Stimulated activated naive CD4-positive, alpha-beta T cell treated with Interleukin-2 at 50 U/mL for 16 hours (primary cell): ENCODE measurements at places on chromosomes 6 and 20.

GRCh38 chr6:55963301-55963700, 87.9 kb upstream of the BMP5 start:
- DNase-seq: no peak

GRCh38 chr6:108526739-108527174, 34.0 kb upstream of the FOXO3 start:
- no peak for DNase-seq

GRCh38 chr6:88013015-88013414, 34.6 kb upstream of the SPACA1 start:
- no peak for DNase-seq

GRCh38 chr6:130720076-130720715, 107.0 kb upstream of the SMLR1 start:
- DNase-seq: no peak

- no peak for DNase-seq
Measured at GRCh38 chr6:47634210-47635047, 64.0 kb upstream of the ADGRF4 start.

GRCh38 chr20:38692436-38693411, 31.6 kb upstream of the SLC32A1 start:
- DNase-seq: peak; percentile 23

DNA sequence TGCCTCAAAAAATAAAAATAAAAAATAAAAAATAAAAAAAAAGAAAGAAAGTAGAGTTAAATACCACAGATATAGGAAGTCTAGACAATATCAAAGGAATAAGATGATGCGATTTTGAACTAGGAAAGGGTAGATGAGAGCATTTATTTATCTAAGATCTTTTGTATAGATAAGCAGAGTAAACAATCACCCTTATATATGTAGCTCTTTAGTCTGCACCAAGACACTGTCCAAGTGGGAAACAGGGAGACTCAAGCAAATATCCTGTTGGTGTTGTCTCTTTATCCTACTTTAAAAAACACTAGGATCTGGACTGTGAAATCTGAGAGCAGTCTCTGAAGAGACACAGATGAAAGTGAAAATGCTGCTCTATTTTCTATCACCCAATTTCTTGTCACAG, 587.0 kb upstream of the FLRT3 start:
- no peak for DNase-seq

DNA sequence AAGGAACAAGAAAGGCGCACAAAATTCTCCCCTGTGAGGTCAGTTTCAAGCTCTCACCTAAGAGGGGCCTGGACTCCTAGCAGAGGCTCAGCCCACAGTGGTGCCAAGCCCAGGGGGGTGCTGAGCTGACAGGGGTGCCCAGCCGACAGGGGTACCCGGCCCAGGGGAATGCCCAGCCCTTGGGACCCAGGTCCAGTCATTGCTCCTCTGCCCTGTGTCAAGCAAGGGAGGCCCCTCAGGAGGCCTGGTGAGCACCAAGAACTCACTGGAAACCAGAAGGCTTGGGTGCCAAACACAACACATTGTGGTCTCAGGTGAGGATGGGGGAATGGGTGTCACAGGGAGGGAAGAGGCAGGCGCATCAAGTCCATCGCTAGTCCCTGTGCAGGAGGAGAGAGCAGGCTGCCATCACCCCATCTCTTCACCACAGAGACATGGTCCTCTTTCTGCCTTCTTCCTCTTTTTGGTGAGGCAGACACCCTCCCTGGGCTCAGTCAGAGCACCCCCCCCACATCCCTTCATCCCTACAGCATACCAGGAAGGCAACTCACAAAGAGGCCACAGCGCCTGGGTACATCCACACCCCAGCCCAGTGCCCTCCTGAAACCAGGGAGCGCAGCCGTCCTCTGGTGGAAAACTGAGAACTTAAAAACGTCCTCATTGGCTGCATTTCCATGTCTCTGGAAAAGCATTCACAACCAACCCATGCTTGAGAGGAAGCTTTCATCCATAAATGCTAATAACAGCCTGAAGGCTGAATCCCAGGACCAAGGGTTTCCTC, 111.3 kb downstream of the BANF2 start:
- DNase-seq: no peak

DNA sequence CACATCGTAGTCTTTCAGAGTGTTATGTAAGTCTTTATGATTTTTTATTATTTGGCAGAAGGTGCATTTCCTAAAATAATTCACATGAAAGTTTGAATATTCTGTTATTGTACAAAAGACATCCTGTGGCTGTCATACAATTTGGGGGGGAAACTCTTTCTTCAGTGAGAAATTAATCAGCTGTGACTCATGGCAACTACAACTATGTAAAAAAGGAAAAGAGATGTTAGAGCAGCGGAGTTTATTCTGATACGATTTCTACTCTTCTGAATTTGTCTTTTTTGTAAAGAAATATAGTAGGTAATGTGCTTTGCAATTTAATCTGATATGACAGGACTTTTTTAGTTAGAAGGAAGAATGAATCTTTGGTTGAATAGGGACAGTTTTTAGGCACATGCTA, 14.2 kb downstream of the COL19A1 start:
- DNase-seq: no peak

- no peak for DNase-seq
Measured at GRCh38 chr20:25421102-25421501, 13.6 kb downstream of the GINS1 start.

- DNase-seq: no peak
Measured at GRCh38 chr20:24771542-24772061, 177.5 kb upstream of the CST7 start.

DNA sequence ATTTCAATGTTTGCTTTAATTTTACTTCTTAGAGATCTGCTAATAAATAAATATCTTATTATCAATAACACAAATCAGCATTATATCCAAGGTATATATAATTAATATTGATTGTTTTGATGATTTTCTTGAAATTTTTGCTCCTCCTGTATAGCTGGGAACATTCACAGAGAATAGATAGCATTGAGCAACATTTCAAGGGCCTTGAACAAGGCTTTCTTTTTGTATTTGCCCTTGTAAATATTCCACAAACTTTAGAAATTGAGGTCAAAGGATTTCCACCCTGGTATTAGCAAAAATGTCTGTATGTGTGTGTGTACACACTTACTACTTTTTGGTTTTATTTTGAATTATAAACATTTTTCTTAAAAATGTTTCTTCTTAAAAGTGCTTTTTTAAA, 205.6 kb downstream of the EYA4 start:
- no peak for DNase-seq

DNA sequence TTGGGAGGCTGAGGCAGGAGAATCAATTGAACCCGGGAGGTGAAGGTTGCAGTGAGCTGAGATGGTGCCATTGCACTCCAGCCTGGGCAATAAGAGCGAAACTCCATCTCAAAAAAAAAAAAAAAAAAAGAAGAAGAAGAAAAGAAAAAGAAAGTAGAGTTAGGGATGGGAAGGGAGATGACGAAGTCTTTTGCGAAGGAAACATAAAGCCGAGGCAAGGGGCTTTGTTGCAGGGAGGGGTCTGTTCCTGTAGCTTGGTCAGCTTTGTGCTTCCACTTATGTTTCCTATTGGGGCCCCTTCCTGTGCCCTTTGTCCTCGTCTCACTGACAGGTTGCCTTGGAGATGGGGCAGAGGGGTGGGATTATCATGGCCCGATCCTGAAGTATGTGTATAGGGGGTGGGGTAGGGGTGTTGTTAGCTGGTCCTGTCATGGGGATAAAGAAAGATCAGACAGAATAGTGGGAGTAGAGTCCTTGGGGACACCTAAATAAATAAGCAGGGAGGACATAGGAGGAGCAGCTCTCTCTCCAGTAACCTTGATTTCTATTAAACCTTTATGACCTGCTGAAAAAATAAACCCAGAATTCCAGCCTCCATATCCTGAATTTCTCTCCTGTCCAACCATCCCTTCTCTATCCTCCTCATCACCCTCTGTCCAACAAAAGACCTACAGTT, 1.1 kb upstream of the CLIC1 start:
- DNase-seq: no peak

DNA sequence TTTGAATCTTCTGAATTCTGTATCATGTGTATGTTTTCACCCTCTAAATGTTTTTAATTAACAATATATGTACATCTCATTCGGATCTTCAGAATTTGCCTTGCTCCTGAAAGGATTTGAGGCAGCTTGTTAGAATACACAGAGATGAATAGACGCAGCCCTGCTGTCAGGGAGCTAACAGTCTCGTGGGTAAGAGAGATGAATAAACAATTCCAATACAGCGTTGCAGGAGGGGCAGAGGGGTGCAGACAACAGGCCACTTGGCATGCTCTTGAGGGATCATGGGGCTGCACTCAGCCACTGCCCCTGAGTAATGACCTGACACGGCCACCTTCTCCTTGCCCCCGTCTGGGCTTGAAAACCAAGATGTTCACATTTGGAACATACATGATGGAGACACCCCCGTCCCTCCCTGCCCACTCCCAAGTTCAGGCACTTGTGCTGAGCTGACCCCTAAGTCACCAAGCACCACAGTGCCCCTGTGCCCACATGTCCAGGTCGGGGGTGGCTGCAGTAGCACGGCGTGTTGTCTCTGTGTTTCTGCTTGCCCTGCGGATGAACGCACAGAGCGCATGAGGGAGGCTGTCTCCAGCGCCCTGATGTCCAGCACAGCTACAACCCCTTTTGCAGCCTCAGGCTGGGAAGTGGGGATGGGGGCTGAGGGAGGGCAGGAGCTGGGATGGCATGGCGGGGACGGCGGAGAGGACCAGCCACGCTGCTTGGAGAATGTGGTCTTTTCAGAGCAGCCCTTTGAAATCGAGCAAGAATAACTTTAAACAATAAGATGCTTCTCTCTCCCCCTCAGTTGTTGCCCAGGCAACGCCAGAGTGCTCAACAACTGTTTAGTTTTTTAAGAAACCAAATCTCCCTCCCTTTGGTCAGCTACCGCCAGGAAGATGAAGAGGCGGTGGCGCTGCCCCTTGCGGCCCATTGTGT, 33.0 kb upstream of the CDH22 start:
- DNase-seq: no peak

DNA sequence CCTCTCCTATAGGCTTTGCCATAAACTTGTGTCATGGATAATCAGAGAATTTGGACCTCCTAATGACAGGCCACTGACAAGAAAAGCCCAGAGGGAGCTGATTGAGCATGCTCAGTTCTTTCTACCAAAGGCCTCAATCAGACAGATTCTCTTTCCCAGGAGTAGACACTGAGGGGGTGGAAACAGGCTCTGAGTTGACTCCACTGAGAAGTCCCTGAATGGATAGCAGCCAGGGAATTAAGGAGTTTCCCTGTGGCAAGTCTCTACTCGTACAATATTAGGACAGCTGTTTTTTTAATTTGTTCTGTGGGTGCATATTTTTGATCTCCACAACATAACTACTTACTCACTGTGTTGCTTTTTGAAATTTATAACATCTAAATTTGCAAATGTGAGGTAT, 63.3 kb downstream of the SLC16A10 start:
- no peak for DNase-seq

GRCh38 chr6:167148021-167148420, 9.8 kb downstream of the GPR31 start:
- DNase-seq: no peak

- DNase-seq: no peak
Measured at GRCh38 chr6:21150667-21151066, 442.9 kb upstream of the SOX4 start.

GRCh38 chr6:43739642-43740091, 30.3 kb upstream of the VEGFA start:
- no peak for DNase-seq

GRCh38 chr20:420166-420620, 12.1 kb downstream of the RBCK1 start:
- no peak for DNase-seq
